ENCODE measurements at places on chromosomes 5 and 9.

DNA sequence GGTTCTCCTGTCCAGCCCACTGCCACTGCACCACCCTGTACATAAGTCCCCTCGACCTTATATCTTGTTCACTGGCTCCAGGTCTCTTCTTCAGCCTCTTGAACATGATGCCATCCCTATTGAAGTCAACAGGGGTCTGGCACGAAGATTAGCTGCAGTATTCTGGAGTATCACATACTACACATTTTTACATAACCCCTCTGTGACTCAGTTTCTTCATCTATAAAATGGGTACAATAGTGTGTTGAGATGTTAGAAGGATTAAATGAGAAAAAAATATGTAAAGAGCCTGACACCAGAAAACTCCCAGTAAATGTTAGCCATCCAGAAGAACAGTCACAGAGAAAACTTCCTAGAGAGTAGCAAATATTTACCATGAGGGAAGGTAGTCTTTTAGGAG, 98.9 kb downstream of the PIK3R1 start:
- no peak for DNase-seq

GRCh38 chr5:154524181-154524580, 46.2 kb upstream of the HAND1 start:
- DNase-seq: no peak

- DNase-seq: no peak
These were observed 234.4 kb downstream of the ARHGAP26 start for GRCh38 chr5:143004361-143005145.

DNA sequence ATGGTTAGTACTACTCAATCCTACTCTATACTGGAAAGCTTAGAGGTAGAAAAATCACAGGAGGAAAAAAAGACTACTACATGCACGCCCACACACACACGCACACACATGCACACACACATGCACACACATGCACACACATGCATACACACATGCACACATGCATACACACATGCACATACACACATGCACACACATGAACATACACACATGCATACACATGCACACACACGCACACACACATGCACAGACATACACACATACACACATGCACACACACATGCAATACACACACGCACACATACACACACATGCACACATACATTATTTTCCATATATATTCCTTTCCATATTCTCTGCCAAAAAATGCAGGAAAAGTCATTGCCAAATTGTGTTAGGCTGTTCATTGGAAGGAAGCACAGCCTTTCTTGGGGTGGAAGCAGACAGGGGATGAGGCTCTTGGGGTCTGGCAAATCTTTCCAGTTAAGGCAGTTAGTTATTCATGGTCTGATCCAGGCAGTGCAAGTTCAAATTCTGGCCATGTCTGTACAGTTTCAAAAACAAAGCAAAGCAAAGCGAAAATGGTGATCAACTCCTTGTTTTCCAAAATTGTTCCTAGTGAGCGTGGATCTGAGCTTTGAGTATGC, 187.9 kb upstream of the EGFLAM start:
- DNase-seq: no peak

- peak; percentile 84 for DNase-seq
These were observed 910 bp downstream of the TRIM14 start for GRCh38 chr9:98117984-98118639.

DNA sequence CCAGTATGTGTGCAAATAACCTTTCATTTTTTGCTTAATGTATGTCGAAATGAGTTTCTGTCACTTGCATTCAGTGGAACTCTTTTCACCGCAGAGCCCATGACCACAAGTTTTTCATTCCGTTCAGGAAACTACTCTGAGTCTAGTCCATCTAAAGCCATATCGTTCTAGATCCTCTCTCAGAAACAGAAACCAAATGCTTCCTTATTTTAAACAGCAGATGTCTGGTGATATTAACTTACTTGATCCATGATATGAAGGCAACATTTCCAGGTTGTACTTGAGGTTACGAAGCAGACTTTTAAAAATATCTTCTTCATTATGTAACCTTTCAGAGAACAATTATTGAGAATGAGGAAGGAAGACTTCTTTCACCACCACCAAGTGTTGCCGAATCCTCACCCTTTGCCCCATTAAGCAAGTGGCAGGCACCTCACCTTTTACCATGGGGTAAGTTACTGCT, 72.4 kb upstream of the GNAQ start:
- no peak for DNase-seq

- no peak for DNase-seq
These were observed 401.9 kb downstream of the ZSWIM6 start for GRCh38 chr5:61734001-61734400.

- no peak for DNase-seq
These were observed 396.9 kb downstream of the ENC1 start for GRCh38 chr5:74243634-74244033.

- no peak for DNase-seq
These were observed 11.9 kb downstream of the LAMC3 start for GRCh38 chr9:131020862-131021261.

DNA sequence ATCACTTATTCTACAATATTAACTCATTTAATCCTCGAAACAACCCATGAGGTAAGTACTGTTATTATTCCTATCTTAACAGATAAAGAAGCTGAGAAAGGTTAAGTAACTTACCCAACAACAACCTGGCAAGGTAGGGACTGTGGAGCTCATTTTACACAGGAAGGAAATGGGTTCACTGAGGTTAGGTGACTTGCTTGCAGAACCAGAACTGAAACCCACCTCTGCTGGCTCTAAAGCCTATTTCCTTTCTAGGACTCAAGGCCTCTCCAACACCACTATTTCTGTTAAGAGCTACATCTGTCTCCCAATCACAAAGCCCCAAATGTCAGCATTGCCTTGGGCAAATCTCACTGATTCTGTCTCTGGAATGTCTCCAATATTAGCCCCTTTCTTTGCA, 38.9 kb upstream of the IFNK start:
- no peak for DNase-seq

DNA sequence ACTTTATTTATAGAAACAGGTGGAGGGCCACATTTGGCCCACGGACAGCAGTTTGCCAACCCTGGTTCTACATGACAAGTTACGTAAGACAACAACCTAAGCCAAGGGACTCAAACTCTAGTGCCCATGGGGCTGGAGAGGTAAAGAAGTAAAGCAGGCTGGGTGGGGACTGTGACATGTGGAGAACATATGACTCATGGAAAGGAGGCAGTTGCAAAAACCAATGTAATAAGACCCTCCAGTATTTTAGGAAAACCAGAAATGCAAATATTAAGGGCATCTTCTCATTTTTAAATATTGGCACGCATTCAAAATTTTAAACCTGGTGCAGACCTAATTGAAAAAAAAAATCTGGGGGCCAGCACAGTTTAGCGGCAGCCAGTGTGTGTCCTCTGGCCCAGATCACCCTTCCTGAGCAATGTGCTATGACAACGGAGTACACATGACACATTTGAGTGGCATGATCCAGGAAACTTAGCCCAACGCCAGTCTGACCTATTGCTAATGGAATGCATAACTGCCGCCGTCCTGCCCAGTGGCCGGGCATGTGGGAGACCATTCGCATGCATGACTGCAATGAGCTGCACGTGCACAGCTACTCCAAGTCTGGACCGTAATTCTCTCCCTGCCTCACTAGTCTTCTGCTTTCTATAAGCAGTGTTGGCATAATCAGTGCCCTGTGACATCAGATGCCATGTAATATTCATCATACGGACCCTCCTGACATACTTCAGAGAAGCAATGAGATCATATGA, 97.2 kb downstream of the SH3TC2 start:
- no peak for DNase-seq

GRCh38 chr9:35611230-35611797, 6.3 kb downstream of the TESK1 start:
- DNase-seq: peak; percentile 45

DNA sequence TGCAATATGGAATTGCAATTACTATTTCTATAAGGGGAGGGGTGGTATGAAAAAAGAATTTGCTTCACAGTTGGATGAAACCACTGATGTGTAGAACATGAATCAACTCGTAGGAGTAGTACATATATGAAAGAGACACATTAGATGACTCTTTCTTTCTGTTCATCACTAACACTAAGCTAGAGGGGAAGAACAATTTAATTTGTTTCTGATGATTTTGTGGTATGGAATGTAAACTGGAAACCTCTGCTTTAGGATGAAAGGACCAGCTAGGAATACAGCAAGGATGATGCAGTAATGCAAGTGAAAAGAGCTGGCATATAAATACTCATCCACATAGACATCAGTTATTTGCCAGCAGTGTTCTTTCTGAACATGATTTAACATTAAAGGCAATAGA, 113.4 kb downstream of the PAPPA start:
- no peak for DNase-seq

GRCh38 chr5:82072138-82072537, 100.3 kb downstream of the ATG10 start:
- DNase-seq: no peak

GRCh38 chr5:32057187-32058096, 116.7 kb downstream of the GOLPH3 start:
- no peak for DNase-seq

DNA sequence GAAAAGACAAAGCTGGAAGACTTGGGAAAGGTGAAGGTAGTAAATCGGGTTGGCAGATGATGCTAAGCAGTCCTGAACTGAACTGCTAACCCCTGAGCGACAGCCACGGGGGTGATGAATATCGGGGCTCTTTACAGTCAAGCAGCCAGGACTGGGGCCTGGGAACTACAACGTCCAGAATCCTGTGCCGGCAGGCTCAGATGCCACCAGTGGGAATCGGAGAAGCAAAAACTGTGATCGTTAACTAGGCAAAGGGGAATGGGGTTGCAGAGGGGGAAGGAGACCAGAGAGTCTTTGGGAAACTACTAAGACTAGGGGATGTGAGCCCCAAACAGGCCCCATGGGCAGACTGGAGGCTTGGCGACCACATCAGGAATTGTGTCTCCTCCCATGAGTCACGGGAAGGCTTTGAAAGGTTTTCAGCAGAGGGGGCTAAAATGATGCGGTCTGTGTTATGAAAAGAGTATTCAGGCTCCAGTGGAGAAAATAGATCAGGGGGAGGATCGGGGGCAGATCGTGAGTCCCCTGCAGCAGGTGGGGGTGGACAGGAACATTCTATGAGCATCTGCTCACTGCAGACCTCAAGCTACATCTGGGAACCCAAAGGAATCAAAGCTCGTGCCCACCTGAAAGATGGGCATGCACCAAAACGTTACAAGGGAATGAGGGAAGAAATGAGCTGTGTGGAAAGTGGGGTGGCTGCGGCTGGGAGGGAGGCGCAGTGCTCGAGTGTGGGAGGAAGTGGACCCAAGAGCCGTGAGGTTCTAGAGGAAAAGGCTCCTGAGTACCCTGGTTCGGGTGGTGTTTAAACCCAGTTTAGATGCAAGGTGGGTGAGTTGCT, 53.8 kb downstream of the HRH2 start:
- DNase-seq: no peak

GRCh38 chr5:125696762-125697161, 726.4 kb upstream of the GRAMD2B start:
- no peak for DNase-seq

DNA sequence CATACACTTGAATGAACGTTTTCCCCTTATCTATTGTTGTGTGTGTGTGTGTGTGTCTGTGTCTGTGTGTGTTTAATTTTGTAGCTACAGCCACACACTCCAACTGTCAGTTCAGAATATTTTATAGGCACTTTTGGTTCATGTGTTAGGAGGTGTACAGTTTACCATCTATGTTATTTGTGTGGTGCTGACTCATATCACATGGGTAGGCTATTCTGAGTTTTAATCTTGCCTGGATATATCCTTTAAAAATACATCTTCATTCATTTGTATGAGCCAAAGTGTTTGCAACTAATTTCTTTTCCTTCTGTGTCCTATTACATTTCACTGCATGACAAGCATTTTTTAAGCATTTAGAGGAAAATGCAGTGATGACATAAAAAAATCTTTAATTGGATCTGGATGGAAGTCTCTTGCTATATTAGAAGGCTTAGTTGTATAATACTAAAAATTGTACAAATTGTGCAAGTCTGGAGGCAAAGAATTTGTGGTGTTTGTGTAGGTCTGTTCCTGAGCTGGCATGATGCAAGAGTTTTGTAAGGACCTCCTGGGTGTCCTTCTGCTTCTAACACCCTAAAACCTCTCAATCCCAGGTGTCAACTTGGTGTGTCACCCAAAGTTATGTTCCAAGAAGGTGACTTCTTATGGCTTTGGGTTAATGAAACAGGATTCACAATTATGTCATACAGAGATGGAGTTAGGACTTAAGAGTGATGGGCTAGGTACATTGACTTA, 52.4 kb upstream of the HMHB1 start:
- DNase-seq: no peak

DNA sequence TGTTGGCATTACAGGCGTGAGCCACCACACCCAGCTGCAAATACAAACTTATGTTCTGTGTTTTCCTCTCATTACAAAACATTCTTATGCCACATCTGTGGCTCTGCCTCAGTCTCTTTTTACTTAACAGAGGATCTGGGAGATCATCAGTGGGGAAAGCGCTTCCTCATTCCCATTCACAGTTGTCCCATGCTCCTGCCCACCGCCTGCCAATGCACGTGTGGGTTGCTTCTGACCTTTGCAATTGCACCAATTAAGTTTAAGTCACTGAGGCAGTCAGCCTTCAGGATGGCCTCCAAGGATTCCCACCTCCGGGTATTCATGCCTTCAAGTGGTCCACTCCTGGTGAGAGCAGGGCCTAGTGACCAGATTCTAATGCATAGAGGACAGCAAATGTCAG, 34.9 kb upstream of the EEIG1 start:
- DNase-seq: no peak

Measured in transverse colon (tissue), 4 donors.